ENCODE measurements at places on chromosomes 2 and 18.

DNA sequence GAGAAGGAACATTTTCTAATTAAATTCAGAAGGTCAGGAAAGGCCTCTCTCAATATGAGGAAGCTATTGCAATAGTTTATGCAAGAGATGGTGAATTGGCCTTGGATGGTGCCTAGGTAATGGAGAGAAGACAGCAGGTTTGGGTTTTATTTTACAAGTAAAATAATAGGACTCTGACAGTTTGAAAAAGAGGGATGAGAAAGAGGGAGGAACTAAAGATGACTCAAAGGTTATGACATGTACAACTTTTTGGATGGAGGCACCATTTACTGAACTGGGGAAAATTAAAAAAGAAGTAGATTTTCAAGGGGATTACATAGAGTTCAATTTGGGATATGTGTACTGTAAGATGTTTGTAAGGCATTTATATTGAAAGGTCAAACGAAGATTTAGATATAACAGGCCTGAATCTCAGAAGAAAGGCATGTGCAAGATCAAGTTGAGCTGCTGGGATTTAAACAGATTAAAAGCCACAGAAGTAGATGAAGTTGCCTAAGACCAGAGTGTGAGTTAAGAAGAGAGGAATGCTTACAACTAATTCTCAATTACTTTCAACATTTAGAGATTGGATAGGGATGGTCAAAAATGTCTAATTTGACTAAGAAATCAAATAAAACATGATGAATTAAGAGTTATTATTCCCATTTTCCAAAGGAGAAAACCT, 12.3 kb upstream of the ASNSD1 start:
- DNase-seq = peak; percentile 57

- DNase-seq = no peak
Measured at GRCh38 chr2:128504246-128505149, 185.8 kb upstream of the HS6ST1 start.

- no peak for DNase-seq
Measured at GRCh38 chr2:112087346-112088020, 32.4 kb downstream of the TMEM87B start.

- no peak for DNase-seq
Measured at GRCh38 chr2:141911485-141912066, 219.2 kb downstream of the LRP1B start.

DNA sequence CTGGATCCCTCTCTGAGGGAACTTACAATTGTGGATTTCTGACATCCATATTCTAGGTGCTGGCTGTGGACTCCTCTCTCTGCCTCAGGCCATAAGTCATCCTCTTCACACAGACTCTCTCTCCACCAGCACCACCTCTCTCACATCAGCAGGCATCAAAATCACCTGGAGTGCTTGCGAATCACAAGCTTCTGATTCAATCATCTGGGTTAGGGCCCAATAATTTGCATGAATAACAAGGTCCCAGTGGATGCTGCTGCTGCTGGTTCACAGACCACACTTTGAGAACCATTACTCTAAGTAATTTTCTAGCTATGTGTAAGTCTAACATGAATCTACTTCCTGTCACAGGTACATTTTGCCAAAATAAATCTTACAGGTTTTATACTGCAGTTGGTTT, 214.9 kb downstream of the DSEL start:
- DNase-seq = no peak

DNA sequence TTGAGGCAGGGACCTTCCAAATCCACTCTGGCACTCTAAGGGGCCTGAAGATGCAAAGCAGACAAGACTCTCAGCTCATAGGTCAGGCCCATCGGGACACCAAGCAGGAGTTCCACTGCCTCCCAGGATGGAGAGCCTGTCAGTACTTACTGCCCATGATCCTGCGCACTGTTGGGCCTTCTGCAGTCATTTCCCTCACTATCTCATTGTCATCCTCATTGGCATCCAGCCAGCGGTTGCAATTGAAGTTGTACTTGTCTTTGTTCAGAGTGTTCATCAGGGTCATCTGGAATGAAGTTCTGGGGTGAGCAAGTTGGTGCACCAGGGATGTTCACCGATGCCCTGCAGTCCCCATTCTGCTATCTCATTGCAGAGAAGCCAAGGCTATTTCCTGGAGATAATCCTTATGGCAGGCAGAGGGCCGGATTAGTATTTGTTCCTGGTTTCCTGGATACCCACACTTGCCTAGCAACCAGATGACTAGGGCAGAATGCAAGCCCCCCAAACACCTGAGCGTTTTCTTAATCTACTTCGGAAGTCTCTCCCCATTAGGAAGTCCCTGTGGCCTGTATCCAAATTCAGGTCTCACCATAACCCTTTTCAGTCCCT, 65.1 kb downstream of the LOXHD1 start:
- no peak for DNase-seq

- DNase-seq = no peak
Measured at GRCh38 chr2:235218486-235218907, 266.7 kb downstream of the SH3BP4 start.
